Activated CD4-positive, alpha-beta T cell treated with anti-CD3 and anti-CD28 coated beads, Interleukin-2, amount 50 U/mL, for 24 hours (primary cell): ENCODE measurements at places on chromosomes 3 and 15.

DNA sequence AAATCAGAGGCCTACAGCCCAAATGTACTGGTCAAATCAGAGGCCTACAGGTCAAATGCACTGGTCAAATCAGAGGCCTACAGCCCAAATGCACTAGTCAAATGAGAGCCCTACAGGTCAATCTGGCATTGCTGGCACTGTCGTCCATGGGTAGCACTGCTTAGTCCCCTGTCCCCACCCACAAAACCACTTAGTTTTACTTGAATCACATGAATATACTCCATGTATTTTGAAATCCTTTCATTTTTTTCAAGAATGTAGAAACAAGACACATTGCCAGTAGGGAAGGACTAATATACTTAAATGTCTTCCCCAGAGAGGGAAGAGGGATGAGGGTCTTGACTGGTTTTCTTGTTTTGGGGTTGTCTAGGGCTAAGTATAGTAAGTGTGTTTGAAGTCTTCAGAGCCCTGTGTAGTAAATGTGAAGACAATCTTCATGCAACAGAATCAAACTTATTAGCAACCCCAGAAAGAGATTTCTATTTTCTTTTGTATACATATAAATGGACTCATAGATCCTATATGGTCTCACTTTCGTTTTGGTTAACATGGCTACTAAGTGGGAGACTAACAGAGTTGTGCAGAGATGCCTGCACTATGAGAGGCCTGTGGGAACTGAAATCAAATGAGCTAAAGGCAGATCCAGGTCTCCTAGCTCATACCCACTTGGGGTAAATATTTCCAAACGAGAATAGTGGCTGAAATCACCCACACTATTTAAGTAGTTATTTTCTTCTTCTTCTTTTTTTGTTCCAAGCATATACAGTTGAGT lies 38.3 kb upstream of the DCUN1D1 start:
- no peak for DNase-seq

DNA sequence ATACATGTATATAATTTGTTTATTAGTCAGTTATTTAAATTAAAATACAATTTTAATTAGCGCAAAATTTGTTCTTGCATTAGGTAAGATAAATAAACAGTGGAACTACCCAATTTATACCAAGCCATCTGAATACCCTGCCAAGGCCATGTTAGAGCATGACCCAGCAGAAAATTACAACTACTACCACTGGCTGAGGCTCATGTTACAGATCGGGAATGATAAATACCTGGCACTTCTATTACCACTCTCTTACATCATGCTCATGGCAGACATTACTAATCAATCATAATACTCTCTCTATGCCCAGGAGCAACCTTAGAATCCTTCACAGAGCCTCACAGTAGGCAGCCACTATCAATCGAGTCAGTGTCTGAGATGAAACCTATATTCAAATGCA lies 21.2 kb upstream of the LMOD3 start:
- DNase-seq: no peak

DNA sequence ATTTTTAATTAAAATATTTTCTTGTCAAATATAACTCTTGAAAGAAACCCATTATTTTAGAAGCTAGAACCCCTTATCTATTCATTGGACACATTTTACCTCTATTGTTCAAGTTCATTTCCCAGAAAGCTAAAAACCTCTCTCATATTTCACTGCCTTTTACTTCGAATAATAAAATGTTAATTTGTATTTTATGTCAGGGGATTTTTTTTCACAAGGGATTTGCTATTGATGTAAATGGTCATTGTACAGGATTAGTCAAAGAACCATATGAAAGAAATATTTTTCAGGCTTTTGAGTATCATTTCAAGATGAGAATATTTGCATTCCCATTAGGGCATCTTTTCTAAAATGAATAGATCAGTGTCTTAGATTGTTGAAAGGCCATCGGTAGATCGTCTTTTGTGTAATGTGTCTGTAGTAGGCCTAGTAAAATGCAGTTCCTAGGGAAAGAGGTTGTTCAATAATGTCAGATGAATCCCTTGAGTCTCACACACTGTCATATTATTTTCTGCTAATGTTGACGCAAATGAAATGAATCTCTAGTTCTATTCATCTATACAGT lies 114.5 kb downstream of the ROBO1 start:
- no peak for DNase-seq

DNA sequence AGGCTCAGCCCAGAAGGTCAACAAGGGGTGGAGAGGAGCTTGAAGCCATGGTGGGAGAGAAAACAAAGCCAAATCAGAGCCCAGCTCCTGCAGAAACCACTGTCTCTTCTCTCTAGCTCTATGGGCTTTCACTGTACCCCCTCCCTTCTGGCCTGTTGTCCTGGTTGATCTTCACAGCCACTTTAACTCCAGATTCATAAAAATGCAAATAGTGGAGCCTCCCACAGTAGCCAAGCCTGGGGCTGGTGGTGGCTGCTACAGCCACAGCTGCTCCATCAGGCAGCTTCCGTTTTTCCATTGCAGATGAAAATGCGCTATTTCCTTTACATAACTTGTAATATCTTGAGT lies 20.7 kb upstream of the CAV3 start:
- no peak for DNase-seq

- DNase-seq: no peak
Measured at GRCh38 chr15:96948981-96949380, 618.5 kb downstream of the NR2F2 start.

- no peak for DNase-seq
Measured at GRCh38 chr3:195897081-195897852, 11.1 kb downstream of the TNK2 start.

DNA sequence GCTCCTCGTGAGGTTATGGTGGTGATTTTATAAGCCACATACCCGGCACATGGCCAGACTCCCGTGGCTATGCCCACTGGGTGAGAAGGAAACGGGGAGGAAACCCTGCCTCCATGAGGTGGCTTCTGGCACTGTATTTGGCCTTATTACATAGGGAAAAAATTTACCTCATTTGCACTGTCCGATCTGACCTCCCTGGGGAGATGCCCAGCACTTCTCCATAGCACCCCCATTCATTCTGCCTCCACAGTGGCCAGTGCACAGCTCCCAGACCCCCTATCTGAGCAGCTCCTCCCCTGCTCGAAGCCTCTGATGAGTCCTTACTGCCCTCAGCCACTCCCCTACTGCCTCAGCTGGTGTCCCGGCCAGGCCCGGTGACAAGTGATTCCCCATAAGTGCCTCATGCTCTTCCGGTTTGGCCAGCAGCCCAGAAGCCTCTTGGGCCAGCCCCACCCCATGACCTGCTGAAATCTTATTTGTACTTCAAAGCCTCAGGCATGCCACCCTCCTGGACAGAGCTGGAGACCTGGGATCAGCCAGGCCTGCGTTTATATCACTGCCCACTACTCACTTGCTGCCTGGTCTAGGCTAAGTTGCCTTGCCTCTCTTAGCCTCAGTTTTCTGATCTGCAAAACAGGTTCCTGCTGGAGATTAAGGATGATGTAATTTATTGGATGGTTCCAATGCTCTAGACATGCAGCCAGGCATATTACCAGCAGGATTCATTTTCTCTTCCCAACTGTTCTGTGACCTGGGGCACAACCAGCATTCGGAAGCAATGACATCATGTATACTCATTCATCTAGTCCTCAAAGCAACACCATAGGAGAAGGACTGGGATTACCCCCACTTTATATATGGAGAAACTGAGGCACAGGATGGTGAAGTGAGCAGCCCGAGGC lies 30.6 kb upstream of the SLC6A6 start:
- no peak for DNase-seq

GRCh38 chr3:49725906-49726681 lies 2.3 kb upstream of the GMPPB start:
- DNase-seq: no peak

DNA sequence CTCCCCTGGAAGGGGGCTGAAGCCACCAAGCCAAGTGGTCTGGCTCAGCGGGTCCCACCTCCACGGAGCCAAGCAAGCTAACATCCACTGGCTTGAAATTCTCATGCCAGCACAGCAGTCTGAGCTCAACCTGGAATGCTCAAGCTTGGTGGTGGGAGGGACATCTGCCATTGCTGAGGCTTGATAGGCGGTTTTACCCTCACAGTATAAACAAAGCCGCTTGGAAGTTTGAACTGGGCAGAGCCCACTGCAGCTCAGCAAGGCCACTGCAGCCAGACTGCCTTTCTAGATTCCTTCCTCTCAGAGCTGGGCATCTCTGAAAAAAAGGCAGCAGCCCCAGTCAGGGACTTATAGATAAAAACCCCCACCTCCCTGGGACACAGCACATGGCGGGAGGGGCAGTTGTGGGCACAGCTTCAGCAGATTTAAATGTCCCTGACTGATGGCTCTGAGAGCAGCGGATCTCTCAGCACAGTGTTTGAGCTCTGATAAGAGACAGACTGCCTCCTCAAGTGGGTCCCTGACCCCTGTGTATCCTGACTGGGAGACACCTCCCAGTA lies 23.2 kb upstream of the IGSF10 start:
- no peak for DNase-seq

DNA sequence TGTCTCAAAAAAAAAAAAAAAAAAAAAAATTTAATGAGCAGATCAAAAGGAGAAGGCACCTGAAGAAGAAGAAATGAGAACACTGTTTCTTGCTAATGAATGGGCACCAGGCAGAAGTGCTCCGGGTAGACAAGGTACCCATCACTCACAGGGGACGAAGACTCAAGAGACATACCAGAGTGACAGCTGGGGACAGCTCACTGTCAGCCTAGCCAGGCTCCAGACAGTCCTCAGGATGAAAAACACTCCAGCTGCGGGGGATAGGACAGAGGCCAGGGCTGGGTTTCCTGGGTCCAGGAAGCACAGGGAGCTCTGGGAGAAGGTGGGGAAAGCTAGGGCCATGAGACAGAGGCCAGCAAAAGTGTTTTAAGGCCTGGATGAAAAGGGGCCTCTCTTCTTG lies 48.5 kb upstream of the PARL start:
- DNase-seq: no peak

GRCh38 chr15:29675791-29676301 lies 146.4 kb downstream of the TJP1 start:
- DNase-seq: no peak

DNA sequence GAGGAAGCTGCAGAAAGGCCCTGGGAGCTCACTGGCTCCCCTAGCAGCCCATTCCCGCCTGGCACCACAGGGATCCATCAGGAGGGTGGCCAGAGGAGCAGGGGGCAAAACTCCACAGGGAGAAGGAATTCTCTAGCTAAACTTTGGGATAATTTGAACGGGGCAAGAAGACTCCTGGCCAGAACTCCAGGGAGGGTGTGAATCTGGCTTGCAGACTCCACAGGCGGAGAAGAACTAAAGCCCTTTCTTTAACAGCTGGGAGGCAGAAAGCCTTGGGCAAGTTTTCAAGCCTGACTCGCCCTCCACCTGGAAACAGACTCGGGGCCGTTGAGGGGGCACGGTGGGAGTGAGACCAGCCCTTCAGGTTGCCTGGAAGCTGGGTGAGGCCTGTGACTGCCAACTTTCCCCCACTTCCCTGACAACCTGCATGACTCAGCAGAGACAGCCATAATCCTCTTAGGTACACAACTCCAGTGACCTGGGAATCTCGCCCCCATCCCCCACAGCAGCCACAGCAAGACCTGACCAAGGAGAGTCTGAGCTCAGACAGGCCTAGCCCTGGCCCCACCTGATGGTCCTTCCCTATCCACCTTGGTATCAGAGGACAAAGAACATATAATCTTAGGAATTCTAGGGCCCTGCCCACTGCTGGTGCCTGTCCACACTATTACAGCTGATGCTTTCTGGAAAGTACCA lies 28.6 kb downstream of the SLC27A2 start:
- no peak for DNase-seq

GRCh38 chr3:195194559-195195206 lies 76.3 kb downstream of the XXYLT1 start:
- DNase-seq: no peak
